ENCODE measurements at places on chromosomes 16 and 17.

GRCh38 chr16:53428681-53429080, 5.6 kb upstream of the RBL2 start:
- DNase-seq = no peak

- DNase-seq = no peak
Measured at GRCh38 chr17:20184977-20185619, 175.9 kb downstream of the SPECC1 start.

GRCh38 chr17:21171970-21172510, 41.9 kb downstream of the TMEM11 start:
- DNase-seq = no peak

GRCh38 chr17:51257150-51258081, 2.4 kb downstream of the MBTD1 start:
- DNase-seq = no peak

DNA sequence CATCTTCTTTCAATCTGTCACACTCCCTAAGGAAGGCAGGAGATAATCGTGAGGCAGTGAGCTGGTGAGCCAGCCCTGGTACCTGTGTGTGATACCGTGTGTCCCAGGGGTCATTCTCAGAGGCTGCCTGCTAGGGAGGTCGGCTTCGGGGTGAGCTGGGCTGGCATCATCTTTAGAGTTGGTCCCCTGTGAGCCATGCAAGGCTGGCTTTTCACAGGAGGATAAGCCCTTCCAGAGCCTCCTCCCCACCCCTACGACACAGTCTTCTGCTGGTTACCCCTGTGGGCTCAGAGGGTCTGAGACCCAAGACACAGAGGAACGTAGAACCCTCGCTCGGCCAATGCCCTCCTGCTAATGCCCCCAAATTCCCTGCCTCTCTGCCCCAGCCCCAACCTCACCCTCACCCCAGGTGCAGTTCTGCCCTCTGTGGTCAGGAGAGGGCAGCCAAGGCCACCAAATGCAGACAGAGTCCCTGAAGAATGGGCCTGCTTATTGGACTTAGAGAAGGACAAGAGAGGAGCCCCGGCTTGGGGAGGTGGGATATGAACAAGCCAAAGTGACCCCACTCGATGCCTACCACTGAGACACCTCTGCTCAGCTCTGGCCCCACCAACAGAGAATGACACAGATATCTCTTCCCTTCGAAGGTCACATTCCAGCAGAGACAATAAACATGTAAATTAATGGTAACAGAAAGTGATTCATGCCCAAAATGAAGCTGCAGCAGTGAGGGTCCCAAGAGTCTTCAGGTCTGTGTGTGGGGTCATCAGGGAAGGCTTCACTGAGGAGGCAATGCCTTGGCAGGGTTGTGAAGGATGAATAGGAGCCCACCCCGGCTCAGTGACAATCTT, 80.8 kb upstream of the CCL1 start:
- DNase-seq = no peak

DNA sequence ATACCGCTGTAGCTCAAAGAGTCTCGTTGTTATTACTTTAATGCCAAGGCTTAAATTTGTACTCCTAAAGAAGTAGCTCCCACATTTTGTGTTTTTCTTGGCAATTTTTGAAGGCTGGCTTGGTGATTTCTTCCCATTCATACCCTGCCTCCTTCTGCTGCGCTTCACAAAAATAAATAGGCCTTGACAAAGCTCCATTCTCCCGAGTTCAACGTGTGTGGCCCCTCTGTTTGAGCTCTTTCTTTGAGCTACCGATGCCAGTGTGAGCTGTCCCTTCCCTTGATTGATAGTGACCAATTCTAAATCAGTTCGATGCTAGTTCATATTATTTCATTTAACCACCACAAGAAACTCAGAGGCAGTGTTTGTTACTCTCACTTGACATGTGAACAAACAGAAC, 96.8 kb downstream of the MAP2K6 start:
- no peak for DNase-seq

DNA sequence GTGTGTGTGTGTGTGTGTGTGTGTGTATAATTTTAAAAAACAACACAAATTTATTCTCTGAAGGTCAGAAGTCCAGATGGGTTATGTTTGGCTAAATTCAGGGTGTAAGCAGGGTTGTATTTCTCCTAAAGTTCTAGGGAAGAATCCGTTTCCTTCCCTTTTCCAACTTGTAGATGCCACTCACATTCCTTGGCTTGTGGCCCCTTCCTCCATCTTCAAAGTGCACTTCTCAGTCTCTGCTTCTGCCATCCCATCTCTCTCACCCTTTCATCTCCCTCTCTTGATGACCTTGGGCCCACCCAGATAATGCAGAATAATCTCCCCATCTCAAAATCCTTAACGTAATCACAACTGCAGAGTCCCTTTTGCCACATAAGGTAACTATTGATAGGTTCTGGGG, 7.8 kb upstream of the TFAP4 start:
- no peak for DNase-seq

GRCh38 chr17:32822996-32823395, 53.9 kb downstream of the MYO1D start:
- no peak for DNase-seq

DNA sequence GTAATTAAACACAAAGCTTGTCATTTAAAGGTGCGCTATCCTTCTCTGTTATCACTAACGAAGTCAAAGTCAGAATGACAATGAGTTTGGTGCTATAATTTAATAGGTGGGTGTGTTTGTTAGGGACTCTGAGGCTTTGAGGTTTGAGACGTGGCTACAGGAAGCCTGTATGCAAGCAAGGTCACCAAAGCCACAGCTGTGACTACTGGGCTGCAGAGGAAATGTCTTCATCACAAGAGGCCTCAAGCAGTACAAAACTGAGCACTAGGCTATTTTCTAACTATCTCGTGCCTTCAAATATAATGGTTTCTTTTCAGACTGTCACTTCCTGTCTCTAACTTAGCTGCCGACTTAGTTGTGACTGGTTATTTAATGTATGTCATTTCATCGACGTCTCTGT, 141.2 kb downstream of the AATF start:
- no peak for DNase-seq

DNA sequence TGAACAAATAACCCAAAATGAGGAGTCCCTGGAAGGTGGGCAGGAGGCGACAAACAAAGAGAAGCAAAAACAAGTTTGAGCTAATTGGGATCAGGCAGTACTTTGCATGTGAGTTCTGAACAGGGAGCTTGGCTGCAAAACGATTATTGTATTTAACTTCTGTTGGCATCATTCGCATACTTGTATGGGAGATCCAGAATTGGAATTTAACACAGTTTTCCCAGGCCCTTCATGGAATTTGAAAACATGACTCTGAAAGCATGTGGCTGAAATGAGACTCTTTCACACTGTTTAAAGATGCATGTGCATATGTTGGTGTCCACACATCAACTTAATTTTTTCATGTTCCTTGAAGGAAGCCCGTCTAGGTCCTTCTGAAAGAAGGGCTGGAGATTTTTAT, 674.3 kb downstream of the WWOX start:
- DNase-seq = no peak

- no peak for DNase-seq
Measured at GRCh38 chr16:86052115-86052670, 153.2 kb downstream of the IRF8 start.

DNA sequence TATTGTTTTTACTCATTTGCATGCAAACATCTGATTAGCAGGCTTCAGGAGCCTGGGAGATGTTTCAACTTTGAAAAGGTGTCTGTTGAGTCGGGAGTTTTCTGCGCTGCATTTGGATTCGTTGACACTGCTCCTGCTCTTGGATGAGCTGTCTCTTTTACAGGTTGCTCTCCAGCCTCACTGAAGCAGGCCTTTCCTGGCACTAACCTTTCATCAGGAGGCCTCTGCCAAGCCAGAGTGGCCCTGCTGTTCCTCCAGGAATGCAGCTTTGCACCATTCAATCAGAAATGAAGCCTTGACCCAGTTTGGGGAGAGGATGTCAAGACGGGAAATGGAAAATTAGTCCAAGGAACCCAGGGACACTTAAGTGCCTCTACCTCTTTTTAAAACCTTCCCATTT, 330 bp upstream of the KRTAP29-1 start:
- no peak for DNase-seq

DNA sequence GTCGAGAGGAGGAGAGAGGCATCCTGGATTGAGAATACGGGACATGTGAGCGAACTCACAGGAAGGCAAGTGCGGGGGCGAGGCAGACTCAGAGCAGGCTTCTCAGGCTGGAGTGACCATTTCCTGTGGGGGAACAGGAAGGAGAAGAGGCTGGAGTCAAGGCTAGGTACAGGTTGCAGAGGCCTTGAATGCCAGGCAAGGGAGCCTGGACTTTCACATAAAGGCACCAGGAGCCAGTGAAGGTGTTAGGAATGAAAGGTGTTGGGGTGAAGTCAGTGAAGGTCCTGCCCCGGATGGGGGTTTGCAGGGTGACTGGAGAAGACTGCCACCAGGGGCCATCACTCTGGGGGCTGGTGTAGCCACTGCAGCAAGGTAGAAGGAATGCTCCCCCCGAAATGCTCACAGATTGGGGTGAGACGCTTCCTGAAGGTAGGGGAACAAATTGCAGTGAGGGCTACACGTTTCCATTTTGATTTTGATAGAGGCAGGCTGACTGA, 5.3 kb upstream of the GPRC5C start:
- DNase-seq = no peak

DNA sequence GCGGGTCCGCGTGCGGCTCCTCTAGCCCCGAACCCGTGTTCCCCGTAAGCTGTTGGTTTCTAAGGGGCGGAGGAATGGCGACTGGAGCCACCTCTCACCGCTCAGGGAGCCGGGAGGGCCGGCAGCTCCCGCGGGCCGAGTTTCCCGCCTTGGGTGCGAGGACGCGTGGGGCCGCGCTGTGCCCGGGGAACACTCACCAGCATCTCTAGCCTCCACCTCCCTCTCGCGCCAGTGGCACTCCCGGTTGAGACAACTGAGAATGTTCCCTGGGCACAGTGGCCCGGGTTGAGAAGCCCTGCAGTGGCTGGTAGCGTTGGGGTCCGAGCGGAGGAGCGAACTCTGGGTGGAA, 560 bp downstream of the TELO2 start:
- no peak for DNase-seq

- no peak for DNase-seq
Measured at GRCh38 chr17:74108126-74108705, 95.3 kb upstream of the RPL38 start.

DNA sequence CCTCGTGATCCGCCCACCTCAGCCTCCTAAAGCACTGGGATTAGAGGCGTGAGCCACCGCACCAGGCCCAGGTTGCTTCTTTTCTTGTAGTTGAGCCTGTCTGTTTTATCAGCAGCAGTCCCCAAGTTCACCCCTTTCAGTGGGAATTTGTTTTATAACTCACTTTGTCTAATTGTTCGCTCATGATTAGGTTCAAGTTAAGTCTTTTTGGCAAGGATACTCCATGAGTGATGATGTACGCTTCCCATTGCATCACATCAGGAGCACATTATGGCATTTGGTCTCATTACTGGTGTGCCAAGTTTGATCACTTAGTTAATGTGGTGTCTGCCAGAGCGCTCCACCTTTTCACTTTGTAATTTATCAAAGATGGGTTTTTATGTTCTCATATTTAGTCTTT, 14.4 kb upstream of the GJD3 start:
- no peak for DNase-seq

GRCh38 chr16:79261481-79261940, 339.0 kb downstream of the MAF start:
- DNase-seq = peak; percentile 73

GRCh38 chr17:3647769-3648555, 11.4 kb downstream of the CTNS start:
- DNase-seq = peak; percentile 28

DNA sequence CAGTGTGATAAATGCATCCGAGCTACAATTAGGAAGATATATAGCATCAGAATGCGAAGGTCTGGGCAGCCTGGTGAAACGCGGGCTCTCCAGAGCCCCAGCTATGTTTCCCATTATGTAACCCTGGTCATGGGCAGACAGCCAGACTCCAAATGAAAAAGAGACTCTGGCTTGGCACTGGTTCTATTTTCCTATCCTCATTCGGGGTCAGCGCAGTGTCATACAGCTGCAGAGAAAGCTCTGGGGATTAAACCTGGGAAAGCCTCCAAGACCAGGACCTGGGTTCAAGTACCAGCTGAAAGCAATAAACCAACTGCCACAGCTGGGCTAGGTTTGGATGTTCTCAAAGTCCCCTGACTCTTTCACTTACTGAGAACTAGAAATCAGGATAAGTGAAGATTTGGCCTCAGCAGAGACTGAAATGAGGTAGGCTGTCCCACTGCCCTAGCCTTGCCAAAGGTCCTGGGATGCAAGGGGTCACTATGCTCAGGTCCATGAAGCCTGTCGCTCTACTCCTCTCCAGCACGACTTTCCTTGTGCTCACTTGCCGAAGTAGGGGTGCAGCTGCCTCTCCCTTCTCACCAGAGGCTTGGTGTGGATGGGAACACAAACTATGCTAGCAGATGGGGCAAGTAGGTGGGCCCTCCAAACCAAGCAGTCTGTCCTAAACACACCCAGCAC, 123.8 kb downstream of the SMG6 start:
- peak; percentile 17 for DNase-seq

- peak; percentile 77 for DNase-seq
Measured at GRCh38 chr16:73298562-73298961, 250.6 kb upstream of the ZFHX3 start.

GRCh38 chr16:28035866-28036393, 27.6 kb downstream of the GSG1L start:
- no peak for DNase-seq

DNA sequence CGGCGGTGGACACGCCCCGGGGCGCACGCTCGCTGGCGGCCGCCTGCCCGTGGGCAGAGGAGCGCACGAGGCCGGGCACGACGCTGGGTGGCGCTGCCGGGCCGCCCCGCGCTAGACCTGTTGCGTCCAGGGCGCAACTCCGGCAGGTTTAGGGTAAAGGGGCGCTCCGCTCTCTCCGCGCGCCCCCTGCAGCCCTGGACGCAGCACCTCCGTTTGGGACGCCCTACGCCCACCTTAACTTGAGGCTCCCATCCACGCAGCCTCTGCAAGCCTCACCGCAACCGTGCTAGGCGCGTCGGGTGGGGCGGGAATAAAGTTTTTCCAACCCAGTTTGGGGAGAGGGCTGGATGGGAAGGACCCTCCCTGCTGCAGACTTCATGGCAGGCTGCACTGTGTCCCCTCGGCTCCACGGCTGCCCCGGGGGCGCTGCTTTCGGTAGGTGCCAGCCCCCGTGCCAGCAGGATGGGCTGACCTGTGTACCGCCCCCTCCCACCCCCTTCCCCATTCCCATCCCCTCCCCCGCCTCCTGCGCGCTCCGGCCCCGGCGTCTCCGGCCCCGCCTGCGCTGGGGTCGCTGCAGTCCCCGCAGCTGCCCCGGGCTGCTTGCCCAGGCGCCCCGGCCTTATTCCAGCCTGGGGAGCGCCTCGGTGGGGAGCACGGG, at the start of gene SYT17:
SYT17 (plus strand) TSS at position 531 of the 661 bp plus-strand sequence. CDS start 407 bp downstream, outside the sequence.
- DNase-seq = peak; percentile 10

GRCh38 chr17:56549501-56549900, 44.0 kb upstream of the NOG start:
- no peak for DNase-seq

GRCh38 chr17:75288770-75289114, 491 bp downstream of the SLC25A19 start:
- DNase-seq = peak; percentile 45

GRCh38 chr16:13940397-13940933, 20.5 kb downstream of the ERCC4 start:
- no peak for DNase-seq

GRCh38 chr17:62091804-62092203, 26.7 kb upstream of the MED13 start:
- DNase-seq = no peak

Data from kidney glomerular epithelial cell (primary cell).